ENCODE measurements at places on chromosomes 13 and 19. TPM values are rescaled to one million over a fixed set of nuclear protein-coding genes. Genes with fewer than 3 reads are reported as not detected.

Gene MICOS13
- 25.1 TPM for total RNA-seq

Gene ZNF677
- 19.2 TPM for total RNA-seq

Gene ACER1
- total RNA-seq = not detected

Gene GPI
- total RNA-seq = 233 TPM

Gene BCAM
- 5.4 TPM for total RNA-seq

Gene TDRD12
- under 0.01 TPM for total RNA-seq

Gene CABP5
- not detected for total RNA-seq

Gene ZNF554
- total RNA-seq = 6.5 TPM

Gene ADM5
- 0.77 TPM for total RNA-seq

Gene CEACAM3
- total RNA-seq = not detected

Gene SLC7A9
- total RNA-seq = 0.19 TPM

Gene FFAR3
- total RNA-seq = not detected

Gene TMEM145
- under 0.01 TPM for total RNA-seq

Gene OR7C2
- total RNA-seq = not detected

Gene THSD1
- total RNA-seq = 14.9 TPM

Gene C19orf81
- not detected for total RNA-seq

Gene TYROBP
- not detected for total RNA-seq

Gene CHST8
- not detected for total RNA-seq

Gene LSR
- total RNA-seq = 0.28 TPM

Gene IGFL3
- total RNA-seq = not detected

Gene CFAP97D2
- not detected for total RNA-seq

Gene LGI4
- under 0.01 TPM for total RNA-seq

Gene CGB5
- total RNA-seq = not detected

Gene SRRM5
- total RNA-seq = not detected

Gene ZNF429
- total RNA-seq = 6.8 TPM

Gene C13orf42
- not detected for total RNA-seq
